ENCODE measurements at places on chromosomes 7 and 10.

DNA sequence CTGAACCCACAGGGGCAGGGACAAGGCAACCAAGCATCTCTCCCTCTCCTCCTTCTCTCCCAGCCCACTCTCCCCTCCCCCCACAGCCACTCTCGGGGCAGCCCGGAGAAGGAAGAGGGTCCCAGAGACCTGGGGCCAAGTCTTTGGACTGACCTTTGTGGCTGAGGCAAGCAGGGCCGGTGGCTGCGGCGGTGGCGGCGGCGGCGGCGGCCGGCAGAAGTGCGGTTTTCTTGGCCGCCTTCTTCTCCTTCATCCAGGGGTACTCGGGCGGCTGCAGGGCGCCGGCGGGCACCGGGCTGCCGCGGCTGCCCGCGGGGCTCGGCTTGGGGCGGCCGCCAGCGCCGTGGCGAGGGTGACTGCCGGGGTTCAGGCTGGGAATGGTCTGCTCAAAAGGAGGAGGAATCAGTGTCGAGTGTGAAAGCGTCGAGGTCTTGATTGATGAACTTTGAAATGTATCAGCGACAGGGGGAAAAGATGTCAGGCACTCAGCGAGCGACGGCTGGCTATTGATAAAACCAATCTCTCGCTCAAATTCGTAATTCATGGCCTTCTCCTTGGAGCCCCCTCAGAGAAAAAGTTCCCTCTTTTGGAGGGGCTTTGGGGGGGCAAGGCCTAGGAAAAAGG is 414 bp downstream of the HOXA2 start:
- no peak for DNase-seq

GRCh38 chr10:21628023-21628422 is 94.0 kb downstream of the MLLT10 start:
- DNase-seq: no peak

DNA sequence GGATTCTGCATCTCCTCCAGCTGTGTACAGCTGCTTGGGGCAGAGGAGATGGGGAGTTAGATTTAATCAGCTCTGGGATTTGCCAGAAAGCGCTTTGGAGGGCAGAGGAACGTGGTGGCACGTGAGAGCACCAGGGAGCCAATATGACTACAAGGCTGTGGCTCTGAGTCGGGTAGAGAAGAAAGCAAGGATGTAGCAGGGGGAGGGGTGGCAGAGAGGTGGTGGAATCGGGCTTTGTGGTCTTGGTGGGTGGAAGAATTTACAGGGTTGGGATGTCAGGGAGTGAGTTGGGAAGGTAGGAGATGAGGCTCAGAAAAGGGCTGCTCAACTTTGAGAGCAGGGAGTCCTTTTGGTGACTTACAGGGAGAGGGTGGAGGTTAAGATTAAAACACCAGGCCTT is 113.6 kb downstream of the CCNY start:
- DNase-seq: no peak

- DNase-seq: no peak
Observed at GRCh38 chr7:4080954-4081353, 601.1 kb upstream of the FOXK1 start.

- no peak for DNase-seq
Observed at GRCh38 chr10:16902606-16903005, 85.4 kb upstream of the RSU1 start.

Data from fibroblast of skin of left biceps (primary cell).